Bronchial smooth muscle cell (primary cell): ENCODE measurements at places on chromosomes 2 and 18. TPM values are rescaled to one million over a fixed set of nuclear protein-coding genes. Genes with fewer than 3 reads are reported as not detected.

RBKS gene
- 2.7 and 3.9 TPM in 2 replicates for total RNA-seq

CGREF1 gene
- 0.69 and 0.79 TPM in 2 replicates for total RNA-seq

CKAP2L gene
- total RNA-seq, result 0.17 and 1.3 TPM in 2 replicates

BZW1 gene
- 271 and 505 TPM in 2 replicates for total RNA-seq

EMILIN1 gene
- 257 and 364 TPM in 2 replicates for total RNA-seq

CCL20 gene
- total RNA-seq, result not detected in 2 replicates

PTCD3 gene
- 61.9 and 167 TPM in 2 replicates for total RNA-seq

ACKR3 gene
- total RNA-seq, result 0.86 and 3.2 TPM in 2 replicates

ATP8B1 gene
- 10.6 and 15.5 TPM in 2 replicates for total RNA-seq

OTOS gene
- not detected in 2 replicates for total RNA-seq

CHRNG gene
- not detected in 2 replicates for total RNA-seq

UCN gene
- 0.16 and 0.26 TPM in 2 replicates for total RNA-seq

STON1 gene
- 6.7 and 12.8 TPM in 2 replicates for total RNA-seq

LINC00305 gene
- total RNA-seq, result not detected in 2 replicates

TCF7L1 gene
- total RNA-seq, result 1.5 and 2.4 TPM in 2 replicates

GYPC gene
- total RNA-seq, result 93.3 and 148 TPM in 2 replicates

CDH2 gene
- 9.8 and 10.5 TPM in 2 replicates for total RNA-seq

UGGT1 gene
- 51.1 and 52.8 TPM in 2 replicates for total RNA-seq

SLC4A5 gene
- 0.16 and 0.26 TPM in 2 replicates for total RNA-seq

CD28 gene
- not detected in 2 replicates for total RNA-seq

LAMA1 gene
- total RNA-seq, result 1.5 and 5.8 TPM in 2 replicates

RHBDD1 gene
- total RNA-seq, result 17.3 and 64.8 TPM in 2 replicates

ZNF521 gene
- 17.0 and 24.8 TPM in 2 replicates for total RNA-seq

SCYGR4 gene
- not detected in 2 replicates for total RNA-seq

AFF3 gene
- total RNA-seq, result under 0.01 and 0.34 TPM in 2 replicates

GALNT13 gene
- under 0.01 TPM in 1 of 2 replicates, not detected in the other for total RNA-seq

SIX2 gene
- not detected in 2 replicates for total RNA-seq
